T-cell (primary cell): ENCODE measurements at places on chromosomes 5 and 9. TPM values are rescaled to one million over a fixed set of nuclear protein-coding genes. Genes with fewer than 3 reads are reported as not detected.

DNA sequence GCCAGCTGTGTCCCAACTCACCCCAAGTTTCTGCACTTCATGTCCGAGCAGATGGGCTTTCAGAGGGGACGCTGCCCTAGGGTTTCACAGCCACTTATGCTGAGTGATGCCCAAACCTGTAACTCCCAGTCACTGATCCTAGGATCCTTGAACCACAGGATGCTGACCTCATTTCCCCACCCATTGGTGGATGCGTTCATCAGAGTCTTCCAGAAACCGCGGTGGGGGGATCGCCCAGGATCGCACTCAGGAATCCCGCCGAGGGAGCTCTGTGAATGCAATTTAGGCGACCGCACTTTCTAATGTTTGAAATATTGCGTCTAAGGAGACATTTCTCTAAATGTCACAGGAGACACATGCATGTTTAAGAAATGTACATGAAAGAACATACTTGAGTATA is 212.3 kb upstream of the IRX4 start:
- H3K4me1 ChIP-seq, result no peaks in the 10 kb centered on the region
- H3K36me3 ChIP-seq, result no peaks in the 10 kb centered on the region
- H3K27ac ChIP-seq, result no peak overlapping the region

- H3K27me3 ChIP-seq, result no peaks in the 10 kb centered on the region
- H3K27ac ChIP-seq, result no peak overlapping the region
- no peak for DNase-seq
- H3K4me1 ChIP-seq, result no peaks in the 10 kb centered on the region
These were observed 25.7 kb upstream of the KLF9 start for GRCh38 chr9:70439991-70440706.

GRCh38 chr5:90618071-90618470 is 59.5 kb downstream of the ADGRV1 start:
- H3K27me3 ChIP-seq, result no peaks in the 10 kb centered on the region
- no peak overlapping the region for H3K27ac ChIP-seq
- H3K4me3 ChIP-seq, result no peak overlapping the region
- H3K36me3 ChIP-seq, result no peaks in the 10 kb centered on the region
- no peaks in the 10 kb centered on the region for H3K4me1 ChIP-seq

GRCh38 chr9:125959951-125960619 is 212.9 kb downstream of the PBX3 start:
- H3K36me3 ChIP-seq, result peaks cover 8% of the 10 kb centered on the region
- H3K4me1 ChIP-seq, result no peaks in the 10 kb centered on the region
- no peak overlapping the region for H3K27ac ChIP-seq
- H3K27me3 ChIP-seq, result no peaks in the 10 kb centered on the region
- DNase-seq, result no peak

The FAM151B gene
- total RNA-seq, result 0.30 TPM

The SLC6A18 gene
- total RNA-seq, result not detected

The SYNPO gene
- 0.43 TPM for total RNA-seq

The FAM153A gene
- total RNA-seq, result 93.8 TPM
